ENCODE measurements at places on chromosomes 5 and 9. TPM values are rescaled to one million over a fixed set of nuclear protein-coding genes. Genes with fewer than 3 reads are reported as not detected.

LSM11 gene
- total RNA-seq, result 1.5 TPM

DNA sequence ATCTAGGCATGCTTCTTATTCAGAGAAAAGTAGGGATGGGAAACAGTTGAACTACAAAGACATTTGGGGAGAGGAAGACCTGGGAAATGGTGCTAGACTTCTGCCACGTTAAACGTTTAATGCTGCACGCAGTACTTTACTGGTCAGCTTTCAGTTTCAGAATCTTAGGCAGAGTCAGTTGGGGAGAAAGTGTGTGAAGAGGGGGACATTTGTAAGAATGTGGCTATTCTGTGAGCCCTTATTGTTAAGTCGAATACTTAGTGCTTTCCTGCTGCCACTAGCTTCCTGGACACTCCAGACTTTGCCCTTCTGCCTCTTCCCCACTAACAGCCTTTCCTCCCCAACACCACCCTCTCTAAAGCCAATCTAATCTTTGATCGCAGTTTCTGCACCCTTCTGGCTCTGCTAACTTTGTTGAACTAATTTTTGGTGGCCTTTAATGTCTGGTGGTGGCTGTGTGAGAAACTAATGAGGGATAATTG, 6.1 kb downstream of the CYSTM1 start:
- DNase-seq, result no peak

GRCh38 chr5:10352430-10353240, 860 bp upstream of the MARCHF6 start:
- DNase-seq, result no peak

- no peak for DNase-seq
Observed at GRCh38 chr5:14272548-14273205, 129.5 kb downstream of the TRIO start.

GRCh38 chr5:65695896-65696295, 26.0 kb downstream of the SGTB start:
- no peak for DNase-seq

DNA sequence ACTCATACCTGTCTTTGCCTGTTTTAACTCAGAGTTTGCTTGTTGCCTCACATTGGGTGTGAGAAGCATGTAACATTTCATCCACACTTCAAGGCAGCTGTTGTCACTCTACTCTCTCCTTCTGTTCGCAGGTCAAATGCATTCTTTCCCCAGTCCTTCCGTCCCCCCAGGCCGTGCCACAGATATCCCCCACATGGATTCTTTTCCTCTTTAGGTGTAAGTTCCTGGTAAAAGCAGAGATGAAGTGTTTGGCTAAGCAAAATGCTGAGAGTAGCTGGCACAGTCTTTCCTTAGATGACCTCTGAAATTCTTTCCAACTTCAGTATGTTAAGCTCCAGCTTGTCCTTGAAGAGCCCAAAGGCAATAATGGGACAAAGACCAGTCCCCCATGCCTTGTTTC, 328.2 kb downstream of the SLIT3 start:
- DNase-seq, result no peak

CCDC152 gene
- total RNA-seq, result 1.4 TPM

DNA sequence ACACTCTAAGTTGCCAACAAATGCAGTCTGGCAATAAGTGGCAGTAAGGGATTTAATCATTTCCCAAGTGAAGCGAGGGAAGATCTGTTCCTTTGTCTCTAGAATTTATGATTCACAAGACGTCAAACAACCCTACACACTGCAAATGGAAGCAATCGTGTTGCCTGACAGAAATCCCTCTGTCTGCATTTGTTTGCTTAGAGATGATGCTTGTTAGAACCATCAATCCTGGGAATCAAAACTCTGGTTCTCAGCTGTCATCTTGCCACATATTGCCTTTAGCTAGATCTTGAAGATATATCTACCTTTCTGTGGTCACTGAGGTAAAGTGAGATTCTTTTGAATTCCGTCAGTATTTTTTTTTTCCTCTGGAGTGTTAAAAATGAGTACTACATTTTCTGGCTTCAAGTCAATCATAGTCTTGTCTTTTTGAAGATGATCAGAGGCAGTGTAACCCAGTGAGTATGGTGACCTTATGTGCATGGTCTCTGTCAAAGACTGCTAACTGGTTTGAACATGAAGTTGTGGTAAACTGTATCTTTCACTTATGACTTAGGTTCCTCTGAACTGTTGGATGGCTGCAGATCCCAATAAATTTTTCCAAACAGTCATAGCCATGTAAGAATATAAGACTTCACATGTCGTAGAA, 106.4 kb upstream of the STARD4 start:
- DNase-seq, result no peak

SYNPO gene
- 587 TPM for total RNA-seq

GRCh38 chr9:103731541-103731940, 362.6 kb upstream of the SMC2 start:
- DNase-seq, result no peak

GRCh38 chr9:752201-752600, 89.3 kb upstream of the DMRT1 start:
- DNase-seq, result no peak

NR5A1 gene
- not detected for total RNA-seq

DNA sequence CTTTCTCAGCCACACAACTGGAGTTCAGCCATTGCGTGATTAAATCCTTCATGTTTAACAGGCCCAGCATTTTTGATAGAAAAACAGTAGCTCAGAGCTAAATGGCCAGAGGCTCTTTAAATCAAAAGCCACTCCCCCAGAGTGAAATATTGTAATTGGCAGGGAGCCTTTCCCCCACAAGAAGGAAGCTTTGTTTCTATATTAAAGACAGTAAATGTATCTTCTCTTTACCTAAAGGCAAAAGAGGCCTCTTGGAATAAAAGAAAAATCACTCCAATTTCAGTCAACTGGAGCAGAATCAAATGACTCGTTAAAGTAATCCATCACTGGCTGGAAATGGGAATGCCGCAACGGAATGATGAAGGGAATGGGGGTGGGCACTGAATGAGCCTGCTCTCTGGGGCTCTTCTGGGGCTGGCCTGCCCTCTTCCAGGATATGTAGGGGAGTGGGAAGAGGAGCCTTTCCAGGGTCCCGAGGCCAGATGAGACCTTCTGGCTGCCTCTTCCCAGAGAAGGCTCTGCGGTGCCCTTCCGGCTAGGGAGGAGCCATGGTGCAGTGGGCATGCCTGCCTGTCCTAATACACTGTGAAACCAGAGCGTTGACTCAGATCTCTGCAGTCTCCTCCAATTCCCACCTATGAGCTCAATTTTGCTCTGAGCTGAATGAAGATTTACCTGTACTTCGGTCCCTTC, 45.2 kb downstream of the ANKDD1B start:
- no peak for DNase-seq

GRCh38 chr5:167792514-167792913, 498.9 kb upstream of the WWC1 start:
- DNase-seq, result no peak
